ENCODE measurements at places on chromosomes 3 and 15.

DNA sequence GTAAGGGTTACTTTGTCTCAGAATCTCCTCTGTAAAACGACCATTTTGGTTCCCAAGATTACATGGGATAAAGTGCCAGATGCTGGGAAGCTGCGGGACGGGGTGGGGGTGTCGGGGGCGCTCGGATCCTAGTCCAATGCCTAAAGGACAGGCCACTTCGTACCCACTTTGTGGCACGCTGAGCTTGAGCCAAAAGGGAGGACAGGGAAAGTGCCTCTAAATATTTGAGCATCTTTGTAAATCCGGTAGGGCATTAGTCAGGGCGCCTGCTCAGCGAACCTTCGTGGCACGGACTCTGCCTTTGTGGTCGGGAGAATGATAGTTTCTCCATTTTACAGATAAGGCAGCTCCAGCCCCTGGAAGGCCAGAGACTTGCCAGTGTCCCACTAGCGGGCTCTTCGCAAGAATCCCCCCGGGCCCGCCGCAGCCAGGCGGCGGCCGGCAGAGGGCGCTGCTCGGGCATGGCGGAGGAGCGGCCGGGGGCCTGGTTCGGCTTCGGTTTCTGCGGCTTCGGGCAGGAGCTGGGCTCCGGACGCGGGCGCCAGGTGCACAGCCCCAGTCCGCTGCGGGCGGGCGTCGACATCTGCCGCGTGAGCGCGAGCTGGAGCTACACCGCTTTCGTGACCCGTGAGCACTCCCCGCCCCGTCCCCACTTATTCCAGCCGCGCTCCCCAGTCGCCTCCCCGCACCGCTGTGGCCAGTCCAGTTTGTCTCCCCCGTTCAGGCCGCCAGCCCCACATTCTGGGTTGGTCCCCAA is 1.8 kb downstream of the RCCD1 start:
- DNase-seq = peak; percentile 55

DNA sequence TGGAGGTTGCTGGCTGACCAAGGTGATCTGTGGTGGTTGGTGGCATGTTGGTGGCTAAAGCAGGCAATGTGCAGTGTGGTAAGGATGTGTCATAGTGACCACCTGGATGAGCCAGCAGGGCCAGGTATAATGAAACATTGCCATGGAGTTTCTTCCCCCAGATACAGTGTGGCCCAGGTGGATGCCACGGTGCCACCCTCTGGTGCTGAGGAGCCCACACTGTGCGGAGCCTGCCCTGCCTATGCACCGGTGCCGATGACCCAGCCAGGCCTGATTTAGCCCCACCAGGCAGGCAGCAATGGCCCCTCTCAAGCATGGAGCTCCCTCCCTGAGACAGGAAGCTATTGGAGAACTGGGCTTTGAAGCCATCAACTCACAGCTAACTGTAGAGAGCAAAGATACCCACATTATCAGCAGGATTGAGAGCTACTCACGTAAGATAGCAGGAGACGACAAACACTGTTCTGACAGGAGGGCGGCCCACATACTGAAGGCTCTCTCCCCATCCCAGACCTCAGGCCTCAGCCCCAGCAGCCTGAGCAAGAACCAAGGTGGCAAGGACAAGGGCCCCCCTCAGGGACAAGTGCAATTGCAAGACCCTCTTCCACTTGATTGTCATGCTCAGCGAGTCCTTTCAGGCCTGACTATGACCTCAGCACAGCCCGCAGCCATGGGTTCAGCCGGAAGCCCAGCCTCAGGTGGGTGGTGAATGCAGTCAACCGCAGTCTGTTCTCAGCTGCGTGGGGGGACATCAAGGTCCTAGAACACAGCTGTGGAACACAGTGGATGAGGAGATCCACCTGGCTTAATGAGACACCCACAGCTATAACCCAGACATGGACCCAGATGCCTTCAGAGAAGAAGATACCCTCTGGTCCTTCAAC is 82.8 kb upstream of the CDV3 start:
- no peak for DNase-seq

- DNase-seq = no peak
These were observed 128.9 kb downstream of the RTP4 start for GRCh38 chr3:187497052-187497451.

GRCh38 chr3:65615329-65615728 is 423.4 kb downstream of the MAGI1 start:
- DNase-seq = no peak

DNA sequence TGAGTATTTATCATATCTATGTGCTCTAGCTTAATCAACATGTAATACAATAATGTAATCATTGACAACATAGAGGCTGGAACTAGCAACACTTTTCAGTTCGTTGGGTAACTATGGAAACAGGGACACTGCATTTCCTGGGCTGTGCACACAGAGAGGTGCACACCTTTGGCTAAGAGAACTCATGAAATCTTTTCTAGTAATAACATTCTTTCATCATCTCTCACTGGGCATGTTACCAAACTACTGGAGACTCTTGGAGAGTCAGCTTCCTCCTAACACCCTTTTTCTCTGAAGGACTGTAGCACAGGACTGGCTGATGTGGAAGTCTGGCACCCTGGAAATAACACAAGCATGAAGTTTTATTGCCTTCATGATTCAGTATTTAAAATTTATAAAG is 135.6 kb downstream of the KCNMB2 start:
- no peak for DNase-seq

DNA sequence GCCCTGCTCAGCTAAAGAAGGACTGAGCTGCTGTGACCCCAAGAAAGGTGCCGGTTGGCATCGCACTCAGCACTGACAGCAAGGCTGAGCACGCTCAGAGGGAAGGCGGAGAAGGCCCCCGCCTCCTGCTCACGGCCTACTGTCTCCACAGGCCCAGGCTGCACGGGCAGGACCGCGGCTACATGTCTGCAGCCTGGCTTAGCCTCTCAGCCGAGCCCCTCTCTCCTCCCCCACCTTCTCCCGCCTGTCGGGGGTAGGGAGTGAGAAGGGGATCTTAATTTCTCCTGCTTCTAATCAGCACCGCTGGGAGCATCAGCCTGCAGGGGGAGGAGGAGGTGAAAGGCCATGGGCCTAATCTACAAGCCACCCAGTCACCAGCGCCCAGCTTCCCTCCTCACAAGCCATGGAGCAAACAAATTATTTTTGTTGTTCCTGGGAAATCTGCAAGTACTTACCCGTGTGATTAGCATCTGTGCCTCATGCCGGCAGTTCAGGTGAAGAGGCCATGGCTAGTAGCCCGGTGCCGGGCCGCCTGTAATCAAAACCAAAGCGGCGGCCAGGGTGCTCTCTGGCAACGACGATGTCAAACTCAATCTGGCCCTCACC is 68.1 kb downstream of the EPHB3 start:
- no peak for DNase-seq

- DNase-seq = no peak
These were observed at the start of gene FGF12 for GRCh38 chr3:192727032-192727847. Gene FGF12, minus strand, starts transcription at chr3:192727541.

- DNase-seq = no peak
These were observed 3.0 kb downstream of the MFGE8 start for GRCh38 chr15:88909956-88910831.

- DNase-seq = no peak
These were observed 121.5 kb downstream of the IGF1R start for GRCh38 chr15:98769867-98770266.

- DNase-seq = no peak
These were observed 268.7 kb downstream of the XXYLT1 start for GRCh38 chr3:195001961-195002861.

DNA sequence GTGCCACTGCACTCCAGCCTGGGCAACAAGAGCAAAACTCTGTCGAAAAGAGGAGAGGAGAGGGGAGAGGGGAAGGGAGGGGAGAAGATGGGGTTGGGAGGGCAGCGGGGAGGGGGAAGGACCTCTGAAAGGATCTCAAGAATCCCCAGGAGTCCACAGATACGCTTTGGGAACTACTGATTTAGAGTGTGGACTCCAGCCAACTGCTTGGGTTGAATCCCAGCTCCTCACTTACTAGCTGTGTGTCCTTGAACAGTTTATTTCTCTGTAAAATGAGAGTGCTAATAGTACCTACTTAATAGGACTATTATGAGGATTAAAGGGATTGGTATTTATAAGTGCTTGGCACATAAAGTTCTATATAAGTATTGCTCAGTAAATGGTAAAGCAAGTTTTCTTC is 45.0 kb upstream of the FAH start:
- no peak for DNase-seq

Measured in activated T-helper 1 cell treated with anti-CD3 and anti-CD28 coated beads, Interleukin-2, amount 50 U/mL, for 16 hours (primary cell).